ENCODE measurements at places on chromosomes 2 and 18. TPM values are rescaled to one million over a fixed set of nuclear protein-coding genes. Genes with fewer than 3 reads are reported as not detected.

The DSG1 gene
- total RNA-seq, result not detected

The IL1A gene
- not detected for total RNA-seq

The HOXD11 gene
- not detected for total RNA-seq

The FSHR gene
- not detected for total RNA-seq

The UGT1A4 gene
- not detected for total RNA-seq

The HRH4 gene
- total RNA-seq, result not detected

The LINC00305 gene
- total RNA-seq, result not detected

The SLC4A5 gene
- under 0.01 TPM for total RNA-seq

The PMAIP1 gene
- total RNA-seq, result 33.0 TPM

The FBXO15 gene
- 0.34 TPM for total RNA-seq

The RAB17 gene
- under 0.01 TPM for total RNA-seq

The MAB21L4 gene
- total RNA-seq, result not detected

The CNTNAP5 gene
- total RNA-seq, result not detected

Measured in bronchus fibroblast of lung (primary cell).